ENCODE measurements at places on chromosomes 6 and 20. TPM values are rescaled to one million over a fixed set of nuclear protein-coding genes. Genes with fewer than 3 reads are reported as not detected.

TRDN gene
- not detected for total RNA-seq

DCDC2 gene
- total RNA-seq: 55.7 TPM

AIF1 gene
- total RNA-seq: not detected

FAM217A gene
- total RNA-seq: not detected

SOX18 gene
- not detected for total RNA-seq

PBX2 gene
- total RNA-seq: 36.4 TPM

SLC4A11 gene
- 3.1 TPM for total RNA-seq

SLC32A1 gene
- total RNA-seq: not detected

CD83 gene
- 4.6 TPM for total RNA-seq

TMEM244 gene
- total RNA-seq: not detected

TBC1D32 gene
- total RNA-seq: 8.3 TPM
